ENCODE measurements at places on chromosomes 5 and 9. TPM values are rescaled to one million over a fixed set of nuclear protein-coding genes. Genes with fewer than 3 reads are reported as not detected.

CMYA5 gene
- 0.45 TPM for total RNA-seq

CDC20B gene
- not detected for total RNA-seq

SLC22A4 gene
- total RNA-seq, result not detected

SPATA9 gene
- total RNA-seq, result not detected

TNFSF8 gene
- 17.9 TPM for total RNA-seq
